ENCODE measurements at places on chromosomes 4 and X. TPM values are rescaled to one million over a fixed set of nuclear protein-coding genes. Genes with fewer than 3 reads are reported as not detected.

GRCh38 chr4:6773616-6774540 lies 8.6 kb upstream of the KIAA0232 start:
- no peak for DNase-seq

DNA sequence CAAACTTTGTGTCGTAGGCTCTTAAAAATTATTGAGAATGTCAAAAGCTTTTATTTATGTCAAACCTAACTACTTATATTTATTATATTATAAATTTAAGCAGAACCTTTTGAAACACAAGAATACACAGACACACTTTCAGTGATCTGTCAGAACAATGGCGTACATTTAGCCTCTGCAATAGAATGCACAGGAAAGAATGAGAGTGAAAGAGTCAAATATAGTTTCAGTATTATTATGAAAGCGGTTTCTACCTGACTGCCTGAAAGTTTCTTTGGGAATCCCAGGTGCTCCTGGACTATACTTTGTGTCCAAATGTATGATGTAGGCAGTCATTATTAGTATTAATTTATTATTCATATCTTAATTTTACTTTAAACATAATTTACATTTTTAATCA lies 872.0 kb upstream of the AGA start:
- no peak for DNase-seq

SRPK3 gene
- total RNA-seq, result not detected

CTAG2 gene
- total RNA-seq, result not detected

- no peak for DNase-seq
Observed at GRCh38 chr4:65495439-65495838, 174.8 kb downstream of the EPHA5 start.

DNA sequence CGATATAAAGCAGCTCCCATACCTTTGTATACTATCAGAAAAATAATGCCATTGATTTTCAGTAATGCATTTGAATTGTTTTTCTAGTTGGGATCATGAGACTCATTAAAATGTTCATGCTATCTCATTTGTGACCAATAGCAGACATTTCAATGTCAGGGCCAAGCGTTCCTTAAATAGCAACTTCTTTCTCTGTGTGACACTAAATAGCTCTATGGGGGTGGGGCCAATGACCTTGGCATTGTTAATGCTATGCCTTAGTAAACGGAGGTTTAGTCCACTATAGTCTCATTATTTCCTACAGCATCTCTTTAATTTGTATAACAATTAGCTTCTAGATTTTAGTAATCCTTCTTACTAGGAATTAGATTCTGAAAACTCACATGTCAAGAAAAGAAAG lies 48.6 kb upstream of the ARHGAP24 start:
- DNase-seq, result no peak

SGMS2 gene
- total RNA-seq, result 0.19 TPM

DNA sequence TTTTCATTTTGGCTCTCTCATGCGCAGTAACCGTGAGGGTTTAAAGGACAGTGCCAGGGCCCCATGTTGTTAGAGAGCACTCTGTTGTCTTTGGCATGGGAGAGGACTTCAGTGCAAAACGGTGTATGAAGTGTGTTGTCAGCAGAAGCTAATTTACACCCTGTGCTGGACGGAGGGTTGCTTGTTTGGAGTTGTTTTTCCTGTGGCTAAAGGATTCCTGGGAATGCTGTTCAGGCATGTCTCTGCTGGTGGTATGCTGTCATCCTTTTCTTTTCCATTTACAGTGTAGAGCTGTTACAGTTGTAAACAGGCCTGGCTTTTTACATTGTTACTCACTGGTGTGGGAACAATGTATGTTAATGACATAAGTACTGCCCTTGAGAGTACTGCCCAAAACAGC lies 206.3 kb downstream of the CBR4 start:
- DNase-seq, result no peak

GRCh38 chr4:15295421-15296162 lies 132.2 kb upstream of the C1QTNF7 start:
- no peak for DNase-seq

- DNase-seq, result no peak
Observed at GRCh38 chrX:9467751-9468150, 2.9 kb downstream of the TBL1X start.

GRCh38 chr4:158771776-158772175 lies 3.0 kb downstream of the FNIP2 start:
- DNase-seq, result no peak
